ENCODE measurements at places on chromosomes 12 and 14. TPM values are rescaled to one million over a fixed set of nuclear protein-coding genes. Genes with fewer than 3 reads are reported as not detected.

- no peak for DNase-seq
- H3K36me3 ChIP-seq: peaks cover 24% of the 10 kb centered on the region
- peak overlapping the region; percentile 57 for H3K27ac ChIP-seq
- no peaks in the 10 kb centered on the region for H3K27me3 ChIP-seq
- no peak overlapping the region for H3K4me3 ChIP-seq
- peaks cover 28% of the 10 kb centered on the region for H3K4me1 ChIP-seq
Observed at GRCh38 chr14:54857830-54858269, 44.8 kb downstream of the GCH1 start.

DNA sequence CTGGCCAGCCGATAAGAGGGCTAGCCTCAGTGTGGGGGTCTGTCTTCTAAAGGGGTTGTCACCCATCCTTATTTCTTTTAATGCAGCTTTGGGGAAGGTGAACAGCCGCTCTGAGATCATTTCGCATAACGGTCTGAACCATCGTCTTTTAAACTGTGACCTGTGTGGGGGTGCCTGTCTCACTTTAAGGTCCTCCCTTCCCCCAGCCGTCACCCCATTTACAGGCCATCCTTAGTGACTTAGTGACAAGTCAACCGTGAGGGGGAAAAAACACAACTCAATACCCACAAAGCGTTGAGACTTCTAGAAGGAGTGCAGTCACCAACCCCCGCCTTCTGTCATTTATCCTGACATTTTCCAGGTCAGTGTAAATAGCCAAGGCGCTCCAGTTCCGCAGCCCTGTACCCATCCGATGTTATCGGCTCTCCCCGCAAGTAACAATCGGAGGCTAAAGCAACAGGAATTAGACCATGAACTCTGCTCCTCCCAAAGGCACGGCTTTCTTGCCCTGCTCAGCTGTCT is 505 bp upstream of the DENND5B start:
- peaks cover 10% of the 10 kb centered on the region for H3K4me1 ChIP-seq
- H3K27me3 ChIP-seq: peaks cover 58% of the 10 kb centered on the region
- peaks cover 4% of the 10 kb centered on the region for H3K36me3 ChIP-seq

DNA sequence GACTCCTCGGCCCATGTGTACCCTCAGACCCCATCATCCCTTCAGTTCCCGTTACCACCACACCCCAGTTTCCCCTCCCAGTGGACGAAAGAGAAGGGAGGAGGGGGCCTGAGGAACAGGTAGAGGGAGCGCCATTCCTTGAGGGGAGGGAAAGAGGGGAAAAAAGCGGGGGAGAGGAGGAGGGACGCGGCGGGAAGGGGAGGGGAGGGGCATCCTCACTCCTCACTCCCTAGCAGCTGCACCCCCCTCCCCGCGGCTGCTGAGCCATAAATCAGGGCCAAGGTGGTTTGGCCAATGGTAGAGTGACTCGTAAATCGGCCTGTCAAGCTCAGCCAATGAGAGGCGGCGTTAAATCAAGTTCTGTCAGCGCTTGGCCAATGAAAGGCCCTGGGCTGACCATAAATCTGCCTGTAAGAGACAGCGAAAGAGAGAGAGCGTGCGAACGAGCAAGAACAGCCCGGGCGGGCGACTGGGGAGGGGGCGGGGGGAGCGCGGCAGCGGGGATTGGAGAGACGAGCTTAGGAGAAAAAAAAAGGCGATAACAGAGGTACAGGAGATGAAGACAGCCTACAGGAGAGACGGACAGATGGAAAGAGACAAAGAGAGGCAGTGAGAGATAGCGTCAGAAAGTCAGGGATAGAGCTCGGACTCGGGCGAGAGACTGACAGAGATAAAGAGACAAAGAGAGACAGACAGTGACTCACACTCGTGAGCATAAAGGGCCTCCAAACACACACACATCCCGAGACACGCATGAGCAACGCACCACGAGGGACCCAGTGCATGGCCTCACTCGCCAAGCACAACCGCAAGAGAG is 5.1 kb downstream of the GPR84 start:
- peaks cover 30% of the 10 kb centered on the region for H3K4me1 ChIP-seq
- no peak overlapping the region for H3K27ac ChIP-seq
- DNase-seq: peak; percentile 98
- H3K27me3 ChIP-seq: no peaks in the 10 kb centered on the region

DNA sequence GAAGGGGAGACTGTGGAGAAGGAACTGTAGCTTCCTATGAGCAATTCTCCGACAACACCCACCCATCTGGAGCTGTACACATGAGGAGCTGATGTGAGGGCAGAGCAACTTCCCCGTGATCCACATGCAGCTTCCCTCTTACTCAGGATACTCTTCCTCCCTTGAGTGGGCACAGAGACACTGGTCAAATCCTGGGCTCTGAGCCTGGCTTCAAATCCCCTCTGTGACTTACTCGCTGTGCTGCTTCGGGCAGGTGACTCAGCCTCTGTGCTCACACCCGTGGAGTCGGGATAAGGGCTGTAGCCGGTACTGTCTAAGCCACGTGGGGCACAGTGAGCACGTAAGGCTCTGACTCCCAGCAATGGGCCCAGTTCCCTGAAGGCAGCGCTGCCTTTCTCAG is 31.1 kb downstream of the ZFYVE21 start:
- no peaks in the 10 kb centered on the region for H3K27me3 ChIP-seq
- H3K4me3 ChIP-seq: no peak overlapping the region
- no peaks in the 10 kb centered on the region for H3K36me3 ChIP-seq
- H3K4me1 ChIP-seq: peaks cover 17% of the 10 kb centered on the region
- H3K27ac ChIP-seq: no peak overlapping the region

DNA sequence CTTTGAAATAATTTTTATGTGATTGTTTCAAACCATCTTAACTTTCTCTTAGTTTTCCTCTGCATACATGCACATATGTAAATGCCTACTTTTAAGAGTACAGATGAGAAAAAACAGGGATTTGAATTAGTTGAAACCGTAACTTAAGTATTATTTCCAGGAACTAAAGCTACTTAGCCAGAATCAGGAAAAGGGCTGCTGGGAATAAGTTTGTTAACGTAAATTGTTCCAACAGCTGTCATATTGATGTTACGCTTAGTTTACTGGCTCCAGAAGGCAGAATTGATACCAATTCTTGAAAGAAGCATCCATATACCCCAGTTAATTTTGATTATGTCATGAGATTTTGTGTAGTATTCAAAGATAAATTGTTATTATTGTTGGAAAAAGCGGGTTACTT is 17.9 kb upstream of the KLRF1 start:
- peaks cover 21% of the 10 kb centered on the region for H3K27me3 ChIP-seq
- H3K36me3 ChIP-seq: no peaks in the 10 kb centered on the region
- H3K4me1 ChIP-seq: peaks cover 33% of the 10 kb centered on the region
- no peak for DNase-seq

DNA sequence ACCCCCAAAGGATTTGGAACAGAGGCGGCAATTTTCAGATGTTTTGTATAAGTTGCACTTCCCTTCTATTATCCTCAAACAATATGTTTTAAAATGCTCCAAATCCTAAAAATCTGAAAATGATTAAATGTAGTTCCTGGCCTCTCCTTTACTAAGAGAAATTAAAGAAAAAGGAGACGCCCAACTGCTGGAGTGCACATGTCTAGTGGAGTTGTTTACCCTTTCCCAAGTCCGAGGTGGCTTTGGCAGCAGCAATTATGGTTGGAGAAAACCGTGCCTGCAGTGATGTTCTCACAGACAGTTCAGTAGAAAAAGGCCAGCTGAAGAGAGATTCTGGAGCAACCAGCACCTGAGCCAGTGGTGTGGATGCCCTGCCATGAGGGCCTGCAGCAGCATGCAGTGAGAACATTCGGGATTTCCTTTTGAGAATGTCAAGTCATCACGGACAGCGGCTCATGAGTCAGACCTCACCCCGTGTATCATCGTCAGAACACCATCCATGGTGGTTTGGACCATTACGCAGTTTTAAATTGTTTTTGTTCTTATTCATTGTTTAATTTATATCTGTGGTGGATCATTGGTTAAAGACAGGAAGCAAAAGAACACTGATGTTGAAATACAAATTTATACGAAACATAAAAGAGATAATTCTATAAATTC is 179.0 kb upstream of the KRR1 start:
- H3K27ac ChIP-seq: no peak overlapping the region
- H3K36me3 ChIP-seq: no peaks in the 10 kb centered on the region
- DNase-seq: no peak

DNA sequence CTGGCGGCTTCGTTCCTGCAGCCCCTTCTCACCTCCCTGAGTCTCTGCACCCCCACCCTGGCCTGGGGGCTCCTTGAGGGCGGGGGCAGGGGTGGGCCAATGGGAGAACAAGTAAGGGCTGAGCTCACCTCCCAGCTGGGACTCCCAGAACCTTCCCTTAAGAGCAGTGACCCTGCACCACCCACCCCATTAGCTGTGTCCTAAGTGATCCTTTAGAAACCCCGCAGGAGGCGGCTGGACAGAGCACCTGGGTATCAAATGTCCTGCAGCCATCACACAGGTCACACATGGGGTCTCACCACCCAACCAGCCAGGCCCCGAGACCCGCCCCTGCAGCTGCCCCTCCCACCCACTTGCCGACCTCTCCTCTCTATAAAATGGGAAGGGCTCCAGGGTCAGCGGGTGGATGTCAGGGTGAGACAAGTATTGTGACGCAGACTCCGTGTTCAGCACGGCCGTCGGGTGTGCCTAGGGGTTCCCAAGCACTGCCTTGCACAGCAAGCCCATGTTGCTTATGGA is 151.2 kb upstream of the C14orf180 start:
- DNase-seq: peak; percentile 4
- H3K4me3 ChIP-seq: no peak overlapping the region
- H3K36me3 ChIP-seq: no peaks in the 10 kb centered on the region

- H3K36me3 ChIP-seq: peaks cover 53% of the 10 kb centered on the region
- no peaks in the 10 kb centered on the region for H3K27me3 ChIP-seq
- H3K27ac ChIP-seq: no peak overlapping the region
- peaks cover 8% of the 10 kb centered on the region for H3K4me1 ChIP-seq
- H3K4me3 ChIP-seq: no peak overlapping the region
- no peak for DNase-seq
Observed at GRCh38 chr14:77549451-77549850, 50.8 kb upstream of the ISM2 start.

DNA sequence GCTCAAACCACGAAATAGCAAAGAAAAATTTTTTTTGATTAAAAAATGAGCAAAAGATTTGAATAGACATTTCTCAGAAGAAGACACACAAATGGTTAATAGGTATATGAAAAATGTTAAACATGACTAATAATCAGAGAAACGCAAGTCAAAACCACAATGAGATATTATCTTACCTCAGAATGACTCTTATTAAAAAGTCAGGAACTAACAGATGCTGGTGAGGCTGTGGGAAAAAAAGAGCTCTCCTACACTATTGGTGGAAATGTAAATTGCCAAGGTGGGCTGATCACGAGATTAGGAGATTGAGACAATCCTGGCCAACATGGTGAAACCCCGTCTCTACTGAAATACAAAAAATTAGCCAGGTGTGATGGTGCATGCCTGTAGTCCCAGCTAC is 315.5 kb upstream of the FLRT2 start:
- no peak overlapping the region for H3K27ac ChIP-seq
- no peak overlapping the region for H3K4me3 ChIP-seq

GRCh38 chr14:25086081-25086480 is 36.1 kb upstream of the STXBP6 start:
- H3K4me1 ChIP-seq: no peaks in the 10 kb centered on the region
- DNase-seq: no peak
- no peak overlapping the region for H3K27ac ChIP-seq
- no peak overlapping the region for H3K4me3 ChIP-seq
- peaks cover 7% of the 10 kb centered on the region for H3K27me3 ChIP-seq
- no peaks in the 10 kb centered on the region for H3K36me3 ChIP-seq

GRCh38 chr14:98962118-98962517 is 309.9 kb downstream of the BCL11B start:
- no peaks in the 10 kb centered on the region for H3K27me3 ChIP-seq
- no peak overlapping the region for H3K27ac ChIP-seq
- peaks cover 26% of the 10 kb centered on the region for H3K4me1 ChIP-seq
- H3K4me3 ChIP-seq: no peak overlapping the region

DNA sequence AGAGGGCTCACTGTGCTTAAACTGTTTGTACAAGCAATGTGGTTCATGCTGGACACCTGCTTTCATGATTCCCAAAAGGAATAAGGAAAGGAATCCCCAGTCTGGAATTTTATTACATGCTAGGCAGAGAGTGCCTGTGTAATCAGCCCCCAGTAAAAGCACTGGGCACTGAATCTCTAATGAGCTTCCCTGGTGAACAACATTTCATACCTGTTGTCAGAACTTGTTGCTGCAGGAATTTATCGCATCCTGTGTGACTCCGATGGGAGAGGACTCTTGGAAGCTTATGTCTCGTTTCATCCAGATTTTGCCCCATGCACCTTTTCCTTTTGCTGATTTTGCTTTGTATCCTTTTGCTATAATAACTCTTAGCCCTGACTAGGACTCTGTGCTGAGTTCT is 190.2 kb upstream of the HMGA2 start:
- no peak for DNase-seq
- H3K4me3 ChIP-seq: no peak overlapping the region
- H3K27me3 ChIP-seq: no peaks in the 10 kb centered on the region
- H3K27ac ChIP-seq: no peak overlapping the region
- no peaks in the 10 kb centered on the region for H3K36me3 ChIP-seq

- DNase-seq: no peak
- no peak overlapping the region for H3K27ac ChIP-seq
Observed at GRCh38 chr12:118429688-118430383, 53.5 kb downstream of the SUDS3 start.

GRCh38 chr14:105491366-105491973 is 424 bp downstream of the TEDC1 start:
- H3K27me3 ChIP-seq: peaks cover 2% of the 10 kb centered on the region
- peaks cover 12% of the 10 kb centered on the region for H3K36me3 ChIP-seq
- peak; percentile 88 for DNase-seq
- H3K27ac ChIP-seq: peak overlapping the region; percentile 96

DNA sequence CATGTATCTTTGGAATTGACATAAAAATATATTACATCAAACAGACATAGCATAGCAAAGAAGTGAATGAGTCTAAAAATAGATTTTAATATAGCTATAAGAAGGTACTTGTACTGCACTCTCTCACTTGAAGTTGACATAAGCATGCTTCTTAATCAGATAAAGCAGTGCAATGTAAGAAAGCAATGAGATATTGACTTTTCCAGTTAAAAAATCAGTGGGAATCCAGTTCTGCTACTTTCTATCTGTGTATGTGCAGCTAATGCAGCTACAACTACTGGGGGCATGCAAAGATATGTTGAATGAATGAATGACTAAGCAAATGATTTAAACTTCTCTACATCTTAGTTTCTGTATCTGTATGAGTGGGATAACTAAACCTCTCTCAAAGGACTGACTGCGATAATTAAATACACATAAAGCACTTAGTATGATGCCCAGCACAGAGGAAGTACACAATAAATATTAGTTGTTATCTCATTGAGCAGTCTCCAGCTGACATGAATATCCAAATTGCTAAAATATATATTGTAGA is 10.3 kb downstream of the WASHC3 start:
- H3K4me3 ChIP-seq: no peak overlapping the region
- no peak overlapping the region for H3K27ac ChIP-seq
- no peak for DNase-seq
- no peaks in the 10 kb centered on the region for H3K27me3 ChIP-seq
- H3K4me1 ChIP-seq: peaks cover 21% of the 10 kb centered on the region

Gene ENDOU
- total RNA-seq: not detected

Gene MDGA2
- total RNA-seq: not detected

Gene DHH
- 0.12 TPM for total RNA-seq

Gene PLEKHG7
- not detected for total RNA-seq

Gene SERPINA6
- total RNA-seq: not detected
